Peyer's patch (tissue), 4 donors: ENCODE measurements at places on chromosomes 6 and 20.

DNA sequence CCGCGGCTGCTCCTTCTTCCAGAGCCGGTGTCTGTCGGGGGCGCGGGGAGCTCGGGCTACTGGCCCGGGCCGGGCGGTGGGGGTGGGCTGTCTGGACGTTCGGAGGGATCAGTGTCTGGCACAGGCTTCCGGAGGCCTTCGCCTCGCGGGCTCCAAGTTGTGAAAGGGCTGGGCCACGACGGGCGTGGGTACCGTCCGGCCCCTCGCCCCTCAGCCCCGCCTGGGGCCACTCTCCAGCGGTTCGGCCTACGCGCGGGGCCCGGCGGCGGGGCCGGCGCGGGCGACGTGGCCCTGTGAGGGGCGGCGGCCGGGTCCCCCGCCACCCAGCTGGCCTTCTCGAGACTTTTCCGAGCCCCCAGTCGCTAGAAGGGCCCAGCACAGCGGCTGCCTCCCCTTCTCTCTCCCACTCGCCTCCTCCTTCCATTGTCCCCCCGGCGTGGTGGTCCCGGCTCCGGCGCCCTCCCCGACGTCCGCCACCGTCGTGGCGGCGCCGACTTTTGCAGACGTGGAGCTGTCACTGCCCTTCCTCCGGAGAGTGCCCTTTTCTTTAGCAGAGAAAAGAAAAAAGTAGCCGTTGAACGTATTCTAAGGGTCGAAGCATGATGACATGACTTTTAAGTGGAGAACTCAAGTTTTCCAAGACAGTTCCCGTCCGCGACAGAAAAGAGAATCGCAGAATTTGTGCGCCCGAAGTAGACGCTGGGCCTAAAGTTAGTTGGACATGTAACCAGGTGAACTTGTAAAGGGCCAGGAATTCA is 571 bp downstream of the ITCH start:
- no peaks in the 10 kb centered on the region for H3K36me3 ChIP-seq
- no peaks in the 10 kb centered on the region for H3K27me3 ChIP-seq
- peaks cover 41% of the 10 kb centered on the region for H3K4me1 ChIP-seq
- peak overlapping the region; percentile 80 for H3K27ac ChIP-seq

- DNase-seq: no peak
- no peaks in the 10 kb centered on the region for H3K27me3 ChIP-seq
- peak overlapping the region; percentile 42 for H3K27ac ChIP-seq
- H3K4me1 ChIP-seq: peaks cover 2% of the 10 kb centered on the region
- peaks cover 7% of the 10 kb centered on the region for H3K36me3 ChIP-seq
Observed at GRCh38 chr20:2109425-2110210, 8.0 kb downstream of the STK35 start.

GRCh38 chr6:97085772-97086171 is 161.2 kb downstream of the KLHL32 start:
- no peak overlapping the region for H3K4me3 ChIP-seq
- H3K4me1 ChIP-seq: no peaks in the 10 kb centered on the region
- no peaks in the 10 kb centered on the region for H3K36me3 ChIP-seq
- no peak for DNase-seq

- no peak overlapping the region for H3K27ac ChIP-seq
- no peaks in the 10 kb centered on the region for H3K36me3 ChIP-seq
- no peaks in the 10 kb centered on the region for H3K27me3 ChIP-seq
Observed at GRCh38 chr20:31857861-31858759, 12.2 kb downstream of the DUSP15 start.

DNA sequence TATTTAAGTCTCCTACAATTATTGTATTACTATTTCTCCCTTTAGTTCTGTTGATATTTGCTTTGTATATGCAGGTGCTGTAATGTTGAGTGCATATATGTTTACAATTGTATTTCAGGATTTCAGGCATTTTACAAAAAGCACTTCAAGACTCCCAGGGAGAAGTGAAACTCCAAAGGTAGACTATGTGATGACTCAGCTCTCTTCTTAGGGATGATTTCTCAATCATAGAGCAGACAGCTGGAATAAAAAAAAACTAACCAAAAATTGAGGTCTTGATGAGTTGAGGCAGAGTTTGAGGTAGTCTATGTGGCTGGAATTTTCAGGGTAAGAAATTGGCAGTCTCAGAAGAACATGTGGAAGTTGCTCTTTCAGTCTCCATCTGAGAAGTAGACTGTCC is 786.1 kb downstream of the TFAP2A start:
- H3K36me3 ChIP-seq: no peaks in the 10 kb centered on the region
- no peak overlapping the region for H3K4me3 ChIP-seq
- no peak overlapping the region for H3K27ac ChIP-seq
- DNase-seq: no peak

- no peak overlapping the region for H3K4me3 ChIP-seq
- peak overlapping the region; percentile 27 for H3K27ac ChIP-seq
- H3K4me1 ChIP-seq: peaks cover 24% of the 10 kb centered on the region
- DNase-seq: no peak
- H3K27me3 ChIP-seq: no peaks in the 10 kb centered on the region
- no peaks in the 10 kb centered on the region for H3K36me3 ChIP-seq
Observed at GRCh38 chr20:25319241-25320034, 71.2 kb downstream of the ABHD12 start.

DNA sequence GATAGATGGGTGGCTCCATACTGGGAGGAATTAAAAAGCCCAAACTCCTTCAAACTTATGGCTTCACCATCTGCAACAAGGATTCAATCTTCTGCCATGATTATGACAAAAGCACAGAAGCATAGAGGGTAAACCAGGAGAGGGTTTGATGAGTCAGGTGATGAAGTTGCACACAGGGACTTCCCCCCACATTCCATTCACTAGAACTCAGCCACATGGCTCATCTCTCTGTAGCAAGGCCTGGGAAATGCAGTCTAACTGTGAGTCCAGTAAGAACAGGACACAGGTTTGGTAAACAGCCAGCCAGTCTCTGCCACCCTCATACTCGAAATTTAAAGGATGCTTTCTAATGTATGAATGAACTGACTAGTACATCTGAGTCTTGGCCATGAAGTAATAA is 142.9 kb downstream of the HIVEP2 start:
- no peak overlapping the region for H3K4me3 ChIP-seq
- H3K27ac ChIP-seq: no peak overlapping the region
- H3K36me3 ChIP-seq: no peaks in the 10 kb centered on the region
- DNase-seq: no peak

DNA sequence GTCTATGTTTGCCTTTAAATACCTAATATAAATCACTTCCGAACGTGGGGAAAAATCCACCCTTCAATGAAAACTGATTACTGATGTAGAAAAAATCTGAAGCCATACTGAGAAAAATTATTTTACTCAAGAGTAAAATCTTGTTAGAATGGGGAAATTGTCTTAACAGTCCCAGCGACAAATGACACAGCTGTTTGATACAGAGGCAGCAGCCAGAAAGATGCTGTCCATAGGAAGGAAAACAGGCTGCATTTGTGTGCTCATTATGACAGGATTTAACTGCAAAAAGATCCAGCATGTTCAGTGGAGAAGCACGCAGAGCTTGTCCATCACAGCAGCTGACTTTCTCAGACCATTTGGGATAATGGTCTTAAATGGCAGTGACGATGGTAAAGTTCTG is 443.0 kb downstream of the TFAP2B start:
- H3K27me3 ChIP-seq: no peaks in the 10 kb centered on the region
- no peak overlapping the region for H3K4me3 ChIP-seq
- DNase-seq: no peak
- H3K4me1 ChIP-seq: no peaks in the 10 kb centered on the region
- no peaks in the 10 kb centered on the region for H3K36me3 ChIP-seq
- H3K27ac ChIP-seq: no peak overlapping the region

DNA sequence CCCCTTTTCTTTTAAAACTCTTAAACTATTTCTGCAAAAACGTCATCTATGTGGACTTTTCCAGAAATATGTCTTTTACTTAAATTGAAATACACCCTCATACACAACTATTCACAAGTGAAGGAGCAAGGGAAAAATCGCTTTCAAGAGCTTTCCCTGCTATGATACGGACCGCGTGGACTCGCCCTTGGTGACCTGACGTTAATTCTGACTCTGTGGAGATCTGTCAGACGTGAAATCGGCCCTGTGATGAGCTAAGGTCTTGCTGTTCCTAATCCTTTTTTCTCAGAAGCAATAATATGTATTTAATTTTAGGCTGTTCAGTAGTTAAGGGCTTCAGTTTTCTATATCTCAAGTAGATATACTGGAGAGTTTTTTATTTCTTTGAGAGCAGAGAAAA is 113.6 kb downstream of the RPP40 start:
- no peak for DNase-seq
- no peak overlapping the region for H3K27ac ChIP-seq
- no peaks in the 10 kb centered on the region for H3K4me1 ChIP-seq
- H3K4me3 ChIP-seq: no peak overlapping the region
- H3K36me3 ChIP-seq: peaks cover 17% of the 10 kb centered on the region

GRCh38 chr20:32626859-32627636 is 41.9 kb upstream of the NOL4L start:
- H3K4me3 ChIP-seq: no peak overlapping the region
- no peaks in the 10 kb centered on the region for H3K36me3 ChIP-seq
- H3K4me1 ChIP-seq: peaks cover 4% of the 10 kb centered on the region
- peaks cover 6% of the 10 kb centered on the region for H3K27me3 ChIP-seq
- H3K27ac ChIP-seq: no peak overlapping the region

GRCh38 chr6:170129691-170130171 is 161.1 kb downstream of the DLL1 start:
- H3K27me3 ChIP-seq: no peaks in the 10 kb centered on the region
- H3K4me3 ChIP-seq: no peak overlapping the region
- no peak for DNase-seq

DNA sequence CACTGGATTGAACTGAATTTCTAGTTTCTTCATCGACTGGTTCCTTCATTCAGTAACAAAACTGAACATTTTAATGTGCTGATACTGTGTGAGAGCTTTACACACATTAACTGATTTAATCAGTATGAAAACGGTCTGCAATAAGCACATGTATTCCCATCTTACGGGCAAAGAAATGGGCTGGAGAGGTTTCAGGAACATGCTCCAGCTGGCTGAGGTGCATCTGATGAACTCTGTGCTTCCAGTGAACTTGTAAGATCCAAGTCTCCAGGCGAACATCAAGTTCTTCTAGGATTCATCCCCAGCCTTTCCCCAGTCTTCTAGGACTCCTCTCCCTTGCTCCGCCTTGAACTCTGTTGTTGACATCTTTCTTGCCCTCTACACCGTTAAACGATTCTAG is 220.7 kb upstream of the AGPAT4 start:
- no peaks in the 10 kb centered on the region for H3K36me3 ChIP-seq
- no peak for DNase-seq
- H3K4me3 ChIP-seq: no peak overlapping the region
- no peaks in the 10 kb centered on the region for H3K27me3 ChIP-seq

- no peak for DNase-seq
- no peak overlapping the region for H3K4me3 ChIP-seq
- no peaks in the 10 kb centered on the region for H3K36me3 ChIP-seq
- no peaks in the 10 kb centered on the region for H3K27me3 ChIP-seq
- no peaks in the 10 kb centered on the region for H3K4me1 ChIP-seq
- no peak overlapping the region for H3K27ac ChIP-seq
Observed at GRCh38 chr6:74973591-74973990, 232.3 kb downstream of the COL12A1 start.

GRCh38 chr6:29263001-29263400 is 38.5 kb upstream of the OR14J1 start:
- no peaks in the 10 kb centered on the region for H3K27me3 ChIP-seq
- H3K4me1 ChIP-seq: no peaks in the 10 kb centered on the region
- no peak for DNase-seq
- no peak overlapping the region for H3K27ac ChIP-seq

DNA sequence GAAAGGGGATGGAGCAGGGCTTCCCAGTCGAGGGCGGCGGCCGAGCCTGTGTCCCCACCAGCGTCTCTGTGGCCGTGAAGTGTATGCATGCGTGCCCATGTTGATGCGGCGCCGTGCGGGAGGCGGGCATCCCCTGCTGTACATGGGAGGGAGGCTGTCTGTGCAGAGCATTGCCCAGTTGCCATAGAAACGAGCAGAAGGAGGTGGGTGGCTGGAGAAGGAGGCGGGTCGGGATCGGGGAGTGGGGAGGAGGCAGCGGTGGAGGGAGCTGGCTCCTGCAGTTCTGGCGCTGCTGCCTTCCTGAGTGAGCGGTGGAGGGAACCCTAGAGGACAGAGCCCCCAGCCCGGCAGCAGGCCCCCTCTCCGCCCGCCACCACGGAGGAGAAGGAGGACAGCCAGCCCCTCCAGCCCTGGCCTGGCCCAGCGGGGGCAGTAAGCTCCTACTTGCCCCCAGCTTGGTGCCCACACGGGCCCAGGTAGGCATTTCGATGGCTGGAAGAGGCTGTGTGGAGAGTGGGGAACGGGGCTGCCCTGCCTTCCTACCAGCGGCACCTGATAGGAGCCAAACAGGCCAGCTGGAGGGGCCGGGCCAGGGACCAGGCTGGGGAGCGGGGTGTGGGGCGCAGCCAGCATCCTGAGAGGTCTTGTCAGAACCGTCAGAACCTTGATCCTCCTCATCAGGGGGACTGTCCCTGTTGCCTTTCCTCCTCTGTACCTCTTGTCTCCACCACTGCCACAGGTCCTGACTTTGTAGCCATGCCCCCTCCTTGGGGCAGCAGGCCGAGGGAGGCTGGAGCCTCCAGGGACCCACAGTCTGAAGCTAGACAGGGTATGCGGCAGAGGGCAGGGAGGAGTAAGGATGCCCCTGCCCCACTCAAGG is 41.3 kb downstream of the SPDEF start:
- H3K4me3 ChIP-seq: no peak overlapping the region
- H3K36me3 ChIP-seq: no peaks in the 10 kb centered on the region
- DNase-seq: no peak
- no peaks in the 10 kb centered on the region for H3K27me3 ChIP-seq
- H3K4me1 ChIP-seq: no peaks in the 10 kb centered on the region
- no peak overlapping the region for H3K27ac ChIP-seq

GRCh38 chr20:49448917-49449316 is 33.6 kb downstream of the KCNB1 start:
- no peak for DNase-seq
- H3K27me3 ChIP-seq: no peaks in the 10 kb centered on the region
- H3K4me3 ChIP-seq: no peak overlapping the region
- H3K4me1 ChIP-seq: no peaks in the 10 kb centered on the region
- H3K27ac ChIP-seq: no peak overlapping the region
- no peaks in the 10 kb centered on the region for H3K36me3 ChIP-seq
